Activated CD4-positive, alpha-beta T cell treated with anti-CD3 and anti-CD28 coated beads, Interleukin-2, amount 50 U/mL, for 48 hours (primary cell): ENCODE measurements at places on chromosomes 12 and 14.
A peak's percentile ranks its signal among the peaks of the same experiment; 100 is the strongest.

GRCh38 chr14:32472512-32473463 is 143.7 kb downstream of the AKAP6 start:
- no peak for DNase-seq

- DNase-seq = no peak
These were observed 40.9 kb downstream of the RTN1 start for GRCh38 chr14:59829469-59830337.

GRCh38 chr12:111304642-111305071 is 64.2 kb downstream of the PHETA1 start:
- peak; percentile 66 for DNase-seq

DNA sequence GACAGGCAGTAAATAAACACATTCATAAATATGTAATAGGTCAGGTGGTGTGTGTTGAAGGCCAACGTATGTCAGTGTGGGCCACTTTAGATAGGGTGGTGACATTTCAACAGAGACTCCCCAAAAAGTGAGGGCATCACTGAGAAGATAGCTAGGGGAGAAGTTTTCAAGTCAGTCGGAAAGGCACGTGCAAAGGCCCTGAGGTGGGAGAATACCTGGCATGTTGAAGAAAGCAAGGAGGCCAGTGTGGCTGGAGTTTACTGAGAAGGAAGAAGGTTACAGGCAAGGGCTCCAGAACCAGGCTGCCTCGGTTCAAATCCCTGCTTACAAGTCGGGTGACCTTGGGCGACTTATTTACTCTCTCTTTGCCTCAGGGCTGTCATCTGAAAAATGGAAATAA is 11.0 kb upstream of the HEBP1 start:
- no peak for DNase-seq

GRCh38 chr12:118033902-118034301 is 17.4 kb downstream of the RFC5 start:
- no peak for DNase-seq

- DNase-seq = peak; percentile 78
These were observed 31.4 kb upstream of the C12orf76 start for GRCh38 chr12:110079477-110080400.
